ENCODE measurements at places on chromosomes 1 and 21.

GRCh38 chr1:57832612-57833011, 408.8 kb upstream of the DAB1 start:
- DNase-seq: no peak

GRCh38 chr1:7511381-7511780, 259.7 kb upstream of the VAMP3 start:
- no peak for DNase-seq

GRCh38 chr1:94039514-94039870, 81.5 kb downstream of the ABCA4 start:
- peak; percentile 48 for DNase-seq

GRCh38 chr1:247475793-247476192, 17.9 kb upstream of the OR2B11 start:
- no peak for DNase-seq

- no peak for DNase-seq
Observed at GRCh38 chr1:114750780-114751179, 7.0 kb downstream of the CSDE1 start.

- no peak for DNase-seq
Observed at GRCh38 chr1:116345843-116346242, 27.2 kb upstream of the ATP1A1 start.

DNA sequence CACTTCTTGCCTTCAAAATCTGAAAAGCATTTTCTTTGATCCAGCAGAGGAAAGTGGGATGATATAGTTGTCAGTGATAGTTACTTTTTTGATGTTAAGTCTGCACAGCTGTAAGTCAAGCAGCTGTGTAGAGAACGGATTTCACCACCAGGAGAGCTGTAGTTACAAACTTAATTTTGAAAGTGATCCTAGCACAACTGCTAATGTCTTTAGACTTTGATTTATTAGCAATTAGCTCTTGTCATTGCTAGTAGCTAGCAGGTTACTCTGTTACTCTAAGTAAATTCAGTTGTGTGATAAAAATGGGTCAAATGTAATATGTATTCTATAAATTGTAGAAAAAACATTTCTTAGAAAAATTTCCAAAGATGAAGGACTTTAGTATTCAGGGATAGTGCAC, 46.0 kb downstream of the ALG6 start:
- no peak for DNase-seq

GRCh38 chr1:109369167-109369746, 28.5 kb downstream of the SORT1 start:
- DNase-seq: peak; percentile 65

- no peak for DNase-seq
Observed at GRCh38 chr1:38778521-38778920, 81.1 kb downstream of the RRAGC start.

GRCh38 chr1:183431840-183432547, 13.8 kb upstream of the NMNAT2 start:
- no peak for DNase-seq

DNA sequence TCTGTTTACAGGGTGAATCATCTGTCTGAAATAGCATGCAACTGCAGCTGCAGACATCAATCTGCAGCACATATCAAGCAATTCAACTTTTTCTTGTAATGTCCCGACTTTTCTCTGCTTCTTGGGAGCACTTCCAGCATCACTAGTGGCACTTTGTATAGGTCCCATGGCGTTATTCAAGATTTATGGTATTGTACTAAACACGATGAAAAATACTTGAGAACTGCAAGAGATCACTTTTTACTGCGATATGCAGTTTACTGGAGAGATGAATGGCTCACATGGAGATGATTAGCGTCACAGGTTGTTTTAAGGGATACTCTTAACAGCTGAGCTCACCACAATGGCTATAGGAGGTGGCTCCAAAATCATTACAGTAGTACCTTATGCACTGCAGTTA, 7.2 kb upstream of the SCMH1 start:
- DNase-seq: no peak

DNA sequence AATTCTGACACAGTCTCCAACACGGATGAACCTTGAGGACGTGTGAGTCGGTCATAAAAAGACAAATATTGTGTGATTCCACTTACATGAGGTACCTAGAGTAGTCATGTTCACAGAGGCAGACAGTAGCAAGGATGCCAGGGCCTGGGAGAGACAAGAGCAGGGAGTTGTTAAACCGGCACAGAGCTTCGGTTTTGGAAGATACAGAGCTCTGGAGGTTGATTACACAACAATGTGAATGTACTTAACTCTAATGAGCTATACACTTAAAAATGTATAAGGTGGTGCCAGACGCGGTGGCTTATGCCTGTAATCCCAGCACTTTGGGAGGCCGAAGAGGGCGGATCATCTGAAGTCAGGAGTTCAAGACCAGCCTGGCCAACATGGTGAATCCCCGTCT, 37.8 kb upstream of the NEK2 start:
- DNase-seq: no peak

GRCh38 chr1:108826081-108826635, 30.7 kb downstream of the AKNAD1 start:
- no peak for DNase-seq

- no peak for DNase-seq
Observed at GRCh38 chr1:57262472-57262871, 161.4 kb downstream of the DAB1 start.

GRCh38 chr1:229273507-229274232, 2.8 kb downstream of the RAB4A start:
- DNase-seq: no peak

- no peak for DNase-seq
Observed at GRCh38 chr1:68585351-68585750, 88.5 kb upstream of the DEPDC1 start.

DNA sequence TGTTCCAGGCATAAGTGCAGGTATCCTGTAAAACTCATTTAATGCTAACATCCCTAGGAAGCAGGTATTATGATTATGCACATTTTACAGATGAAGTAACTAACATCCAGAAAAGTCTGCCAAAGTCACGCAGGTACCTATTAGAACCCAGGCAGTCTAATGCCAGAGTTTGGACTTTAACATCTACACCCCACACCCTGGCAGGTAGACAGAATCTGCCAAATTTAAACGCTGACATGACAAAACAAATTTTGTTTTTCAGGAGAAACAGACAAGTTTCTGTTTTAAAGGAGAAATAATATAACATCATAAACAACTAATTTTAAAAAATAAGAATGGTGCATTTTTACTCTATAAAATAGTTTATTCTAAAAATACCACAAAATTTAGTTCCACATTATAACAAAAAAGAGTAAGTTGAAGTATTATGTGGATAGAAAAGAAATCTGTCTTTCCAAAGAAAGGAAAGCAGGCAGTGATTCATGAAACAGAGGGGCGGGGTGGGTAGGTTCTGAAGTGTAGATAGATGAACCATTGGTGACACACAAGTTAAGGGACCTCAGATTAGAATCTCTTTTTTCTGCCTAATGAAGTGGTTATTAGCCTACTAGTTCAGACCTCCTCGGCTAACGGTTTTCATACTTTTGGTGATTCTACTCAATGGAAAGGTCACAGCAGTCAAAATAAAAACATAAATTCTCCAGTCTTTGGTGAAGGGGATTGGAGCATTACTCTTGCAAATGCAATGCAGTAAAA, 1.7 kb downstream of the ASPM start:
- peak; percentile 16 for DNase-seq

DNA sequence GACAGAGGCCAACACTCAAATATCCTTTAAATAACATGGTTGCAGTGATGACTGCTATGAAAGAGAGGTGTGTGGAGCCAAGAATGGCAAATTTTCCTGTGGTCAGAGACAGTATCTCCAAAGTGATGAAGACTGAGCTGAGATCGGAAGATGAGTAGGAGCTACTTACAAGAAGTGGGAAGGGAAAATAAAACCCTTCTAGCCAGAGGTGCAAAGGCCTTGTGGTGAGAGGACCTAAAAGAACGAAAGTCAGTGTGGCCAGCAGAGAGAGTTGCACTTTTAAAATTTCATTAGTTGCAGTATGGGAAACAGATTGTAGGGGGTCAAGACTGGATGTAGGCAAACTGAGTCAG, 17.8 kb downstream of the SLAMF7 start:
- DNase-seq: no peak

DNA sequence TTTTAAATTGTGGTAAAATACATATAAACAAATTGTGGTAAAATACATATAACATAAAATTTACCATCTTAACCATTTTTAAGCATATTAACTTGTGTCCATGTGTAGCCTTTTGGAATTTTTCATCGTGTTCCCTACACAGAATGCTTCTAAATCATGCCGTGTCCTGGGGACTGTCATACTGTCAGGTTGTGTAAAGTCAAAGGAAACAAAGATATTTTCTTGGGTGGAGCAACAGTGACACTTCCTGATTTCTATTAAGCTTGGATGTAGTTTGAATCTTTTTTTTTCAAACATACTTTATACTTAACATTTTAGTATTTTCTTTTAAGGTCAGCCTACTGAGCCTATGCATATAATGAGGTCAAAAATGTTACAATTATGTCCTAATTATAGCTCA, 32.3 kb downstream of the DOP1B start:
- DNase-seq: no peak

GRCh38 chr1:172928412-172928811, 122.3 kb downstream of the TNFSF18 start:
- DNase-seq: no peak
